ENCODE measurements at places on chromosomes 16 and 17.

- no peak for DNase-seq
These were observed 3.6 kb upstream of the WDR81 start for GRCh38 chr17:1720856-1721386.

DNA sequence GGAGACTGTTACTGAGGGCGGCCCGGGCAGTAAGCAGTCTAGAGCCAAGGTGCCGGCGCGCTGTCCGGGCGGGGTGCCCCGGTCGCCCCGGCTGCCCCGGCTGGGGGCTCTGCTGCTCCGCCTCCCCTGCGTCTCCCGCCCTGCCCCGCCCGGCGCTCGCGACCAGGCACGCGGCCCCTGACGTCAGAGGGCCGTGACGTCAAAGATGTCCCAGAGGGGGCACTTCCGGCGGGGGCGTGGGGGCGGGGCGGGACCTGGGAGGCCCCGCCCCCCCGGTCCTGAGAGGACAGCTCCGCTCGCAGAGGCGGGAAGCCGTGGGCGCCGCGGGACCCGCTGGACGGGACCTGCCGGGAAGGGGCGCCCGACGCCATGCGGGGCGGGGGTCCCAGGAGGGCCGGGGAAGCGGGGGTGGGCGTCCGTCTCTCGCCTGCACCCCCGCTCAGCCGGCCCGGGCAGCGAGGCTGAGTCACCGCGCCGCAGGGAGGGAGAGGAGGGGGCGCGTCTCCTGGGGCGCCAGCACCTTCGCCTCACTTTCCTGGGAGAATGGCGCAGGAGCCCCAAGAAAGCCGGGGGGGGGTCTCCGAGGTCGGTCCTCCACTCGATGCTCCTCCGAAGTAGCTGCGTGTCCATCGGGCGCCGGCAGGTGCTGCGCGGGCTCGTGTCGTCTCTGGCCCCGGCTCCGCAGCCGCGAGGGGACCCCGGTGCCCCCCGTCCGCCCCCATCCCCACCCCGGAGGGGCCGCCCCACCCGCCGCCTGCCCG lies 4.4 kb upstream of the HIC1 start:
- DNase-seq = no peak

DNA sequence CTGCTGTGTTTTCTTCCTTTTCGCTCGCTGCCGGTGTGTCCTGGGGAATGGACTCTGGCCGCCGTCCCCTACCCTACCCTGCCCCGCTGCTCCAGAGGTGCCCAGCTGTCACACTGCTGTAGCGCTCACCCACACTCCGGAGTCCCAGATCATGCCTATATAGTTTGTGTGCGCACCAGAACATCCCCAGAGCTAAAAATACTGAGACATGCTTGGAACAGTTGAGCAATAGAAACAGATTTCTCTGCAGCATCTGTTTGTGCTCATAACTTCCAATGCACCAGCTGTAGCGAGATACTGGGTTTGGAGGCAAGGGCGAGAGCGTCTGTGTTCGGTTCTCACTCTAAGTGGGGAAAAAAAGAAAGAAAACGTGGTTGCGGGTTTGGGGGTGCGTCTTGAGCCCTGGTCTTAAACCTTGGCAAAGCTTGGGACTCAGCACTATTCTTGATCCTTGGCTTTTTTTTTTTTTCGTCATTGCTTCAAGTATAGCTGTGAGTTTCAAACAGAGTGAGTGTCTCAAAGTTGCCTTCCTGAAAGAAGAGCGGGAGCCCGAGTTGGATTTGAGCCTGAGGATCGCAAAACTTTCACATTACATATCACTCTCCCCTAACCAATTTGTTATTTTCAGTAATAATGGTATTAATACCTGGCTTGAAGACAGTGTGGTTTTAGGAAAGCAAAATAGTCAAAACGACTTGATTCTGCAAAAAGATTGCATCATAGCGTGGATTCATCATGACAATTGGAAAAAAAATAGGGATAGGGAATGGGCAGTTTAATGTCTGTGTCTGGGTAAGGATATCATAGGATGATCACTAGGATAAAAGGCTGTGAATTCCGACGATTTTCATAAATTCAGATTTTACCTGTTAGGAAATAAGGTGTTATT lies 621 bp downstream of the KCNJ2 start:
- DNase-seq = peak; percentile 22

GRCh38 chr17:66517336-66518009 lies 215.1 kb downstream of the PRKCA start:
- DNase-seq = no peak

DNA sequence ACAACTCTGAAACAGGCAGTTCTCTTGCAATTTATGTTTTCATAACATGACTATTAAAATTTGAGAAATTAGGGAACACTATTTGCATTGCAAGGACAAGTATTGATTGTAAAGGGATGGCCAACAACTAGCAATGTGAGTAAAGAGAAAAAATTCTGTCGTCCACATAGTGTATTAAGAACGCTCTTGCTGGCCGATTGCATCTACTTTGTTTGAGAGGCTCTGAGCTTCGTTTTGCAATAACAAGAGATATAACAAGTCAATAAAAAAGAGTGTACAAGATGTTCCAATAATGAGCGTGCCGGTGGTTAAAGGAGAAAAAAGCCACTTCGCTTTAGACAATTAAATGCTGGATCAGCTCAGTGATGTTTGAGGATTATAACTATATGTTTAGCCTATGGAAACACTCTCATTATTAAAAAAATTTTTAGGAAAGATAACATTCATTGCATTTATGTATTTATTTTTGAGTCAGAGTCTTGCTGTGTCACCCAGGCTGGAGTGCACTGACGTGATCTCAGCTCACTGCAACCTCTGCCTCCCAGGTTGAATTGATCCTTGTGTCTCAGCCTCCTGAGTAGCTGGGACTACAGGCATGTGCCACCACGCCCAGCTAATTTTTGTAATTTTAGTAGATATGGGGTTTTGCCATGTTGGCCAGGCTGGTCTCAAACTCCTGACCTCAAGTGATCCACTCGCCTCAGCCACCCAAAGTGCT lies 19.2 kb upstream of the TOM1L1 start:
- no peak for DNase-seq

DNA sequence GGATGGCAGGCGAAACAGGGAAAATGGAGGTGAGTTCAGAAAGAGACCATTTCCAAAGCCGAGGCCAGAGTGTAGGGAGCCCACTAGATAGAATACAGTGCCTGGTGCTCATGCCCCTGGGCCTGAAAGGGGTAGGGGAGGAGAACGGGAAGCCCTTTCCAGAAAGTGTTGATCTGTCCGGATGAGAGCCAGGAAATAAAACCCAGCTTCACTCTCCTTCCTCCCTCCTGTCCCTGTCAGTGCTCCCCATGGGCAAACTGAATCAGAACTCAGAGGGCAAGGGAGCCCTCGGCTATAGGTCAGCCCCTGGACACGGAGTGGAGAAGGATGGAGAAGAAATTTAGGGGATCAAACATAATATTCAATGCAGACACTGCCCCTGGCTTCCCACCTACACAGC lies 57.7 kb upstream of the RPL38 start:
- no peak for DNase-seq

DNA sequence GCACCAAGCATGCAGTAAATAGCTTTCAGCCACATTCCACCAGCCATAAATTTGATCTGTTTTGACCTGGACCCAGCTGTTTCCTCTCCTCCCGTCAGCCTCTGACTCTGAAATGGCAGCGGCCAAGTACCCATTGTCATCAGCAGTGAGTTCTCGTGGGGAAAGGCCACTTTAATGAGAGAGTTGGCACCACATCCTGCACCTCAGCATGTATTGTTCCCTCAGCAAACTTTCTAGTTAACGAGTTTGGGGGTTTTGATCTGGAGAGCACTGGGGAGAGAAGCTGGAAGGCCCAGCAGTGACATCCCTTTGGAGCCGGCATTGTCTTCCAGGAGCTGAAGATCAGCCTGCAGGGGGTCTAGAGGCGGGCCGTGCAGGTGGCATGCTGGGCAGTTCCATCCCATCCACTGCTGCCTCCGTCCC lies 84.9 kb downstream of the RPA1 start:
- DNase-seq = no peak

- no peak for DNase-seq
These were observed 1067.9 kb upstream of the EEF2KMT start for GRCh38 chr16:6165330-6165979.

DNA sequence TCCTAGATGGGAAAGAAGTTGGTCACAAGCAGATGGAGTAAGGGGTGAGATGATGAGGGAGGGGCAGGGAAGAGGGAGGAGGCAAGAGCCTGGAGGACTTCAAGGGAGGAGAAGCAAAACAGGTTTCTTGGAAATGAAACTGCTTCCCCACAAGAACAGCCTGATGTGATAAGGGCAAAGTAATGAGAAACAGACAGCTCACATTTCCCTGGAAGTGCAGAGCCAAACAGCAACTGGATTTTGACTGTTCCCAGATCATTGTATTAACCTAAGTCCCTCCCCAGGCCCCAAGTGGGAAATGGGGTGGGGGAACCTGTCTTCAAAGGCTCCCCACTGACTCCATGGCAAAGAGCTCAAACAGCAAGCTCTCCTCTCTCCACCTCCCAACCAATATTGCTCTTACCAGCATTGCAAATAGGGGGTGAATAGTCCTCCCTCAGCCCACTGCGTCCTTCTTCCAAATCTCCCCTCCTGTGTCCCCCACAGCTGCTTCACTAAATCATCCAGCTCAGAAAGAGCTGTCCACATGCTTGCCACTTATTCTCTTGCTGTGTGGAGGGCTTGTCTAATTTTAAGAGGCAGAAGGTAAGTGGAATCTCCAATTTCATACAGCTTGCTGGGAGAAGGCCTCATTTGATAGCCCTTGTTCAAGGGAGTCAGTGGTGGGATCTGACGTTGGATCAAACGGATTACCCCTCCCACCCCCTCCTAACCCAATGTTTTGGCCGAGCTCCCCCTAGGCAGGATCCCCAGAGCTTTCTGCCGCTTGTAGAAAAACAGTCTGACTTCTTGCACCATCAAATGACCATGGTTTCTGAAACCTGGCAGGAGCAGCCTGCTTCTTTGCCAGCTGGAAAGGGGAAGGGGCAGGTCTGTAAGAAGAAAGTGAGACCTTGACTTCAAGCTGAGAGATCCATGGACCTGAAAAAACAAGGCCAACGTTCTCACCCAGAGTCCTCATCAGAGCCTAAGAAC lies 56.3 kb upstream of the SMIM36 start:
- no peak for DNase-seq

DNA sequence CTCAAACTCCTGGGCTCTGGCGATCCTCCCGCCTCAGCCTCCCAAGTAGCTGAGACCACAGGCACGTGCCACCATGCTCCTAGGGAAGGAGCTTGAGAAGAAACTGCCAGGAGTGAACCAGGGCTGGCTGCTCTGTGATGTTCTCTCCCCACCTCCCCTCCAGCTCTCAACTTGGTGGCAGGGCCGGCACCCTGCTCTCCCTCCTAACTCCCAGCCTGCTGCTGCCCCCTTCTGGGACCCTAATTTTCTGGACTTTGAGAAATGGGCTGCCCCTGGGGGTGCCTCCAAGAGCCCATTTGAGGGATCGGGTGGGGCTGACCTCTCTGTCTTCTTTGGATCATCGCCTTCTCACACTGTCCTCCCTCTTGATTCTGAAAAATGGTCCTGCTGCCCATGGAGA lies 14.9 kb upstream of the STAT3 start:
- no peak for DNase-seq

GRCh38 chr17:49388290-49388640 lies 26.2 kb upstream of the ZNF652 start:
- no peak for DNase-seq

DNA sequence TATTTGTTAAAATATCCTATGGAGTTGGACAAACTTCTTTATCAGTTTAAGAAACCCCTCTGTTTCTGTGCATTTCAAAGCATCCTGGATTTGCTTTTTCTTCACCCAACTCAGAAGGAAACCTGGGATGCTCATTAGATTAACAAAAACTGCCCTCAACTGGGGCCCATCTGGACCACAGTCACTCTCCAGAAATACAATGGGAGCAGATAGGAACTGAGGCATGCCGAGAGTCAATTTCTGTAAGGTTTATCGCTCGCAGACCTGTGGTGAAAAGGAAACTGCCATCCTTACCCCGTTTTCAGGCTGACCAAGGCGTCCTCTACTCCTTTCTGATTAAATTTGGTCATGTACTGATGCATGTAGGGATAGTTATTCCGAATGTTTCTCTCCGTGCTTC lies 360.3 kb downstream of the GRIN2A start:
- DNase-seq = no peak

DNA sequence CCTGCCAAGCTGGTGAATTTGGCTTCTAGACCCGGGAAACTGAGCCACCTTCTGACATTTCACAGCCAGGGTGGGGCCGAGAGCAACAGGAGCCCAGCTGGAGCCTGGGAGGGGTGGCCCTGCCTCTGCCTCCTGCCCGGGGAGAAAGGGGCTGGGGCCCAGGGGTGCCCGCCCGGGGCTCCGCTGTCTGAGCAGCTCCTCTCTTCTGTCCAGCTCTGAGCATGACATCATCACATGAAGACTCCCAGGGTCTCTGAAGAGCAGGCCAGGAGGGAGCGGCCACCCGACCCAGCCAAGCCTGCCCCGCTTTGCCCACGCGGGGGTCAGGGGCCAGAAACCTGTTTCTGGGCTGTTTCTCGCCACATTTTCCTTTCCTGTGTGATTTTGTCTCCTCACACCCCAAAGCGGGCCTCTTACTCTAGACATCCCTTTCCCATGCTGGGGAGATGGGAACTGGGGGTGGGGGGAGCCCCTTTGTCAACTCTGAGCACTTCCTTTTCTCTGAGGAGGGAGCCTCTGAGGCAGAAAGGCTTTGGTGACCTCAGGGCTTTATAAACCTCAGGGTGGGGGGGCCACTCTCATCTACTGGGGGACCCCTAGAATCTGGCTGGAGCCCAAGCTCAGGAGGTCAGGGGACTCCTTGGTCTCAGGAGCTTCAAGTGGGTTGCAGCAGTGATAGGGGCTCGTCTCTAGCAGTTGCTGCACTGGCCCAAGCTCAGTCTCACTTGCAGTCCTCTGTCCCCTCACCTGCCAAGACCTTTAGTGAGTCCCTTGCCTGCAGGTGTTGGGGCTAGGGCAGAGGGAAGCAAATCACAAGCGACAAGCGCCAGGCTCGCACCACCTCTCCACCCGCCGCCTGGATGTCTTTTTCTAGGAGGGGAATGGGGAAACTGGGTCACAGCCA lies 7.6 kb downstream of the UBALD2 start:
- DNase-seq = no peak

- DNase-seq = no peak
These were observed 38.0 kb downstream of the SLC5A11 start for GRCh38 chr16:24883714-24884151.

DNA sequence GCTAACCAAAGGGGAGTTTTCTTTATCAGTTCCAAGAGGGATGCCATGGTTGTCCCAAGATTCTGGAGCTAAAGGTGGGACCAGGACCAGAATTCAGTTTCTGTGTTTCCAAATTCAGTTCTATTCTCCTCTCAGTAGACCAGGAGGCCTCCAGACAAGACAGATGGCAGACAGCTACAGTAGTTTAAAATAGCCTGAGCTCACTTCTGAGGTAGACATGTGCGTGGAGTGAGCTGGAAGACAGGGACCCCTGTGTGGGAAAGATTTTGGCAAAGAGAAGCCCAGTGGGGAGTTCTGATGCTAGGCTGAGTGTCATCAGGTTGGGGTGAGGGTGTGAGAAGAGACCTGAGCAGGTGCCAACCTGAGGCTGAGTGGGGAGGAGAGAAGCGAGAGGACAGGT lies 95.4 kb downstream of the PRKCB start:
- DNase-seq = no peak

- no peak for DNase-seq
These were observed 16.1 kb upstream of the UBTF start for GRCh38 chr17:44235583-44235936.

Data from foreskin melanocyte (primary cell).